Inflammatory macrophage treated with lipopolysaccharide for 4 hours (primary cell): ENCODE measurements at places on chromosomes 6 and 20.
A peak's percentile ranks its signal among the peaks of the same experiment; 100 is the strongest.

DNA sequence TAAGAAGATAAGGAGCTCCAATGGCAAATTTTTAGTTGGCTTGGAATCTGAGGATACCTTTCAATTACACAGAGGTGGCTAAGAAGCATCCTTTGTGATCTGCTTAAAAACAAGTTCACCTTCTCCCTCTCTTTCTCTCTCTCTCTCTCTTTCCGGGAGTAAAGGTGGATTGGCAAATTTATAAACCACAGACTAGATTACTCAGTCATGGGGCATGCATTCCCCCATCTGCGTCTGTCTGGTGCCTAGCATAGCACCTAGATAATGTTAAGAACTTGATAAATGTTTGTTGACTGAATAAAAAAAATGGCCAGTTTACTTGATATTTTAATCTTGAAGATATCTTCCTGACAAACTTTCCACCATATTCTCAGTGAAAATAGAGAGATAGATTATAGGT is 312.3 kb downstream of the CDC5L start:
- DNase-seq, result no peak

- no peak for DNase-seq
Measured at GRCh38 chr6:85747093-85747492, 104.4 kb upstream of the SYNCRIP start.

GRCh38 chr6:74182992-74183391 is 487.0 kb downstream of the CD109 start:
- no peak for DNase-seq

- no peak for DNase-seq
Measured at GRCh38 chr6:51269876-51270275, 451.2 kb downstream of the TFAP2B start.

DNA sequence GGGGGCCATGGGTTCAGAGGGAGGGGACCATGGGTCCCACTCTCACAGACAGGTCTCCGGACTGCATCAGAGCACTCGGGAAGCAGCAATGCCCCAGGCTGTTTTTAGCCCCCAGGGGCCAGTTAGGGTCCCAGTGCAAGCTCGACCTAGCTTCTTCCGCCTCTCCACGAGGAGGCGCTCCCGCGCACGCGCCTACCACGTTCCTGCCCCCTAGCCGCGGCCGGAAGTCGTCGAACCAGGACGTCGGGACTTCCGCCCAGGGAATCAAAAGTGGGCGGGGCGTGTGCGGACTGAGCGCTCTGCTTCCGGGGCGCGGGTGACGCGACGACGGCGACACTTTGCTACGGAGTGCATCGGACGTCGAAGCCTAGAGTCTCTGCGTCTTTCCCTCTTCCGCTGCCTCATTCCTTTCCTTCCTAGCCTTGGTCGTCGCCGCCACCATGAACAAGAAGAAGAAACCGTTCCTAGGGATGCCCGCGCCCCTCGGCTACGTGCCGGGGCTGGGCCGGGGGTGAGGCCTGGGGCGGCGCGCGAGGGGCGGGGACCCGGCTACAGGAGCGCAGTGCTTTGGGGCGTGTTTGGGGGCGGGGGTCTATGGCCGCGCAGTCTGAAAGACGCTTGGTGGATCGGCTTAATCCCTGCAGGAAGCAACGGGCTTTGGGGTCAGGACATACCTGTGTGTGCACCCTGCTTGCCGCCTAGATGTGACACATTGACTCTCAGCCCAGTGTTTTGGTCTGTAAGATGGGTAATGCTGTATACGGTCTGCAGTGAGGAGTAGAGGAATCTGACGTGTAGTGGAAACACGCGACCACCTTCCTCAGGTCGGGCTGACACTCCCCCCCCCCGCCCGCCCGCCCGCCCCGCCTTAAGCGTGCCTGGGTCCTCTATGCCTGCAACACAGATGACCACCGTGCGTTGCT is at the start of gene PRPF6:
Gene PRPF6, plus strand, starts transcription at position 327 of the 923 bp plus-strand sequence. Its CDS starts 114 bp downstream, at position 441.
- peak; percentile 98 for DNase-seq

DNA sequence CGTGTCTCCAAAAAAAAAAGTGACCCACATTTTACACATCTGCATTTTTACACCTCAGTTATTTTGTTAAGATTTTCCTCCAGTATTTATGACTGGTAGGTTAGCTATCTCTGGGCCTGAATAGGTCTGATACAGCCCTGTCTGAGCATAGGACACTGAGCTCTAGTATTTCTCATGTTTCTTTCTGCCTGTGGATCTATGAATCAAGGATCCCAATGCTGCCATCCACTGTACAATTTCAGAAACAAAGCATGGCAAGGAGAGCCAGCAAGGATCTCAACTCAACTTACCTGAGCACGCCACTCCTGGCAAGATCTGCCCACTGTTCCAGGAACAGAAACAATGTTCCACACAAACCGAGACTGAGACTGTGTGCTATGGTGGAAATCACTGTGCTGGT is 36.4 kb upstream of the ENPP5 start:
- DNase-seq, result no peak

DNA sequence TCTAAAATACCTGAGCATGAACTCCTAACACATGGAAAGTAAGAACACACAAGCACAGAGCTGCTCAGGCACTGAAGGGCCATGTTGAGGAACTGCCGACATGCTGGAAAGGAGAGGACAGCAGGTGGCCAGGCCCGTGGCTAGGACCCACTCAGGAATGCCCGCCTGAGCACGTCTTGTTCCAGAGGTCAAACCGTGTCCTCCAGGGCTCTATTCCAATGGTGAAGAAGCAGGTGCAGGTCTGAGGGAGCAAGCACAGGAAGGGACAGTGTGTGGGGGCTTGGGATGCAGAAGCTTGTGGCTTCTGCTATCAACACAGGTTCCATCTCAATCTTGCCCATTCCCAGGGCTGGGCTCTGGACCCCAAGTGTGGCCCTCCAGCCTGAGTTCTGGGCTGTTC is 20.7 kb downstream of the CST9L start:
- DNase-seq, result no peak

- DNase-seq, result no peak
Measured at GRCh38 chr6:21808045-21808470, 214.5 kb downstream of the SOX4 start.

DNA sequence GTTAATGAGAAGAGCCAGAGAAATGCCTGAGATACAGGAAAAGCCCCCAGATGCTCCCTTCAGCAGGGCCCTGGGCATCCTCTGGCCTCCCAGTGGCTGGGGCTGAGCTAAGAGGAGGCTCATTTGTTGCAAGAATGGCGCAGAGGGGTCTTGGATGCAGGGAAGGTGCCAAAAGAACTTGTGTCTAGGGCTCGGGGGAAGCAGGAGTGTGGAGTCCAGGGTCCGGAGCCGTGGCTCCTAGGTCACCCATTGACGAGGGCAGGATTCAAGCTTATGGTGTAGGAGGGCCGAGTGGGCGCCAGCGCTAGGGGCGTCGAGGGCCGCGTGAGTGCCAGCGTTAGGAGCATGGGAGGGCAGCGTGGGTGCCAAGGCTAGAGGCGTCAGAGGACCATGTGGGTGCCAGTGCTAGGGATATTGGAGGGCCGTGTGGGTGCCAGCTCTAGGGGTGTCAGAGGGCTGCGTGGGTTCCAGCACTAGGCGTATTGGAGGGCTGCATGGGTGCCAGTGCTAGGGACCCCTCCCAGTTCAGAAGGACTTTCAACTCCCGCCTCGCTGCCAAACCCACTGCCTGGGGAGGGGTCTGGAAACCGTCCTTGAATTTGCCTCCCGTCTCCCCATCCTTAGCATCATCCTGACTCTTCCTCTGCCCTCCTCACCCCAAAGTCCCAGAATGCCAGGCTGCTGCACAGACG is 250.5 kb upstream of the AFDN start:
- DNase-seq, result no peak

DNA sequence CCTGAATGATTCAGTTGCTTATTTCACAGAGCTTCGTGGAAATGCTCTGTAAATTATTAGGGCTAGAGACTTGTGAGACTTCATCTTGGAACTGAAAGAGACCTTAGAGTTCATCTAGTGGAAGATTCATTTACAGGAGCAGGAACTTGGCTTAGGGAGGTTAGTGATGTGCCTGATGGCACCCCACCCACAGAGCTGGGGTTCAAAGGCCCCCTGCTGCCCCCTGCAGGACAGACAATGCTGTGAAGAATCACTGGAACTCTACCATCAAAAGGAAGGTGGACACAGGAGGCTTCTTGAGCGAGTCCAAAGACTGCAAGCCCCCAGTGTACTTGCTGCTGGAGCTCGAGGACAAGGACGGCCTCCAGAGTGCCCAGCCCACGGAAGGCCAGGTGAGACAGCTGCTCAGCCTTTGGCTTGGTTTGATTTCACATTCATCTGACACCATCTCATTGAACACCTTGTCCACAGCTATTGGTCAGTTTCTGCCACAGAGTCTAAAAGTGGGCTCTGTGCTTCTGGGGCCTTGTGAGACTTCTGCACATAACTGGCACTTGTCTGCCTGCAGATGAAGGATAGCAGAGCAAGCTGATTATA is 25.1 kb downstream of the MYBL2 start:
- peak; percentile 37 for DNase-seq

DNA sequence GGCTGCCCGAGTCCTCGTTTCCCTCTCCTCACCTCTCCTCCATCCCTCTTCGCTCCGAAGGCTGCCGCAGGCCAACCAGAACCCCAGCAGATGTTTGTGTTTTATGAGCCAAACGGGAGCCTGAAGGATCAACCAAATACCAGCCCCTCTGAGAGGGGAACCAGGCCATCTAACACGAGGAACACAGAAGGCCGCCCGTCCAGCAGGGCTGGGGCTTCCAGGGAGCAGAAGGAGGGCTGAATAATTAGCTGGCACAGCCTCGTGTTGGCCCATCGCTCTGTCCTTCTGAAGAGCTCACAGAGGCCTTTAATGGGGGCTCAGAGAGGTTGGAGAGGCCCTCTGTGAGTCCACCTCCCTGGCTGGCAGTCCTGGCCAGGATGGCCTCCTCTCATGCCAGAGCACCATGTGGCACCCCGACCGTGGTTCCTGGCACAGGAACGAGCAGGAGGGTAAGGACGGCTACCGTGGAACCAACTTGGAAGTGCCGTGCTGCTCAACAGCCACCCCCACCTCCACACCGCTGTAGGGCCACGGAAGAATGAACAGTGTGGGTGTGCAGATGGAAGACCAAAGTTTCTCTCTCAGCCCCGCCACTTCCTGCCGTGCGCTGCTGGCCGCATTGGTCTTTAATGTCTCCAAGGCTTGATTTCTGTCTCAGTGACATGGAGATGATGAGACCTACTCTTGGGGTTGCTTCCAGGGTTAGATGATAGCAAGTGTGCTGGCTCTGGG is 155.2 kb downstream of the SCML4 start:
- no peak for DNase-seq

GRCh38 chr6:50602292-50602691 is 111.0 kb upstream of the TFAP2D start:
- peak; percentile 33 for DNase-seq

- DNase-seq, result no peak
Measured at GRCh38 chr6:4130357-4130987, 4.9 kb downstream of the ECI2 start.
